G401 (cell line): ENCODE measurements at places on chromosomes 2 and 18.

- no peak for DNase-seq
Observed at GRCh38 chr2:70664525-70664924, 103.5 kb downstream of the ADD2 start.

GRCh38 chr2:152336854-152337510 lies 2.0 kb downstream of the FMNL2 start:
- DNase-seq = peak; percentile 81

DNA sequence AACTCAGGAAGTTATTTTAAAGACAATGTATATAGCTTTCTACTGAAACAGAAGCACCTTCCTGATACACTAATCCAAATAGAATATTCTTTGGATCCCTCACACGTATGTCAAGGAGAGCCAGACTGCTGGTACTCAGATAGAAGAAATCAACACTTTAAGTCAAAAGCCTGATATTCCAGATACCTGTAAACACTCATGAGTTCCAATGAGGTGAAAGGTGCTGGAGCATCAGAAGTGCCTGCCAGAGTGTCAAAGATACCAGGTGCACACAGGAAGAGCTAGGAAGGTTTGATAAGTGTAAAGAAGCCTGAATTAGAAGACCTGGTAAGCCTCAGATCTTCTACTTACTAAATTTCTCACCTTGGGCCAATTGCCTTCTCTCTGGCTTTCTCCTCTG lies 226.3 kb upstream of the SP5 start:
- DNase-seq = no peak

DNA sequence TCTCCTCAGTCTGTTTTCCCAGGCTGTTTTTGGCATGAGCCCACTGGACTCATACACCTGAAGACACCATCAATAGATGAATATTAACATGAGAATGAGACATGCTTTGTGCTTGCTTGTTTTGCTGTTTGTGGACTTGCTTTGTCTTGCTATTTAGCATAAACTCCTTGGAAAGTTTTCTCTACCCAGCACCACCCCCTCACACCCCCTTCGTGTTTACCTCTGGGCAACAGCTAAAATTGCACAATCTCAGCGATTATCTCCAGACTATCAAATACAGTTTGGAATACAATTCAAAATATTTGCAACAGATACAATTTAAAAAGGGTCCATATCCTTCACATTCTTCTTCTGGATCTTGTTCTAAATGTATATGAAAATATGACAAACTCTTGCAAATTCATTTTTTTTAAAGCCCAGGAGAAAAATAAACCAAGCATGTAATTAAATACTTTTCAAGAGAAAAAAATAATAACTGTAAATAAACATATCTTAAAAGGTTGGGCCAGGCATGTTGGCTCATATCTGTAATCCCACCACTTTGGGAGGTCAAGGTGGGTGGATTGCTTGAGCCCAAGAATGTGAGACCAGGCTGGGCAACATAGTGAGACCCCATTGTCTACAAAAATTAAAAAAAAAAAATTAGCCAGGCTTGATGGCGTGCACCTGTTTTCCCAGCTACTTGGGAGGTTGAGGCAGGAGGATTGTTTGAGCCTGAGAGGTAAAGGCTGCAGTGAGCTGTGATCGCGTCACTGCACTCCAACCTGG lies 32.3 kb upstream of the PMAIP1 start:
- DNase-seq = no peak

DNA sequence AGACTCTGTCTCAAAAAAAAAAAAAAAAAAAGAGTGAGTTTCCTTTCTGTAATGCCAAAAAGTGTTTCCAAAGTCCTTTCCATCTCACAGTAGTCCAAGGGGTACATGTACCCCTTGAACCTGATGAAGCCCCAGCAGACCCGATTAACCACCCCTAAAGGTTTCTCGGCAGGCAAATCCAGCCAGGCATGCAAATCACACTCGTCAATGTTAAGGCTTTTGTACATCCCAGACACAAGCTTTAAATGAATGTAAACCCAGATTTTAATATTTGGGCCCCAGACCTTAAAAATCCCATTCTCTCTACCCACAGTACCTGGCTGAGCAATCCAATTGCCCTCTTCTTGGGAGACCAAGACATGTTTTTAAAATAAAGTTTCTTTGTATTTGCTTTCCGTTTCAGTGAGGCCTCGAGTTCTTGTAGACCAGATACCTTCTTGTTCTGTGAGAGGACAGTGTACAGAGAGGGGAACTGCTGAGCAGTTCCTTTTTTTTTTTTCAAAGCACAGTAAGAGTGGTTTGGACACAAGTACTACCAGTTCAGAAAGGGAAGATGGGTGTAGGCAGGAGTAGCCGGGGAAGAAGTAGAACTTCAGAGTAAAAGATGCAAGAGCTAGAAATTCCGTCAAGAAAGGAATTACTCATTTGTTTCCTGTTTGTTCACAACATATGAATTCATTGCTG lies at the start of gene NLRC4:
Gene NLRC4 (minus strand): TSS at position 465 of the 684 bp plus-strand sequence. CDS start 8,111 bp downstream, outside the sequence.
- no peak for DNase-seq

GRCh38 chr2:170509452-170510193 lies 205.5 kb upstream of the SP5 start:
- no peak for DNase-seq

- no peak for DNase-seq
Observed at GRCh38 chr2:238030422-238031155, 30.2 kb upstream of the SCLY start.

DNA sequence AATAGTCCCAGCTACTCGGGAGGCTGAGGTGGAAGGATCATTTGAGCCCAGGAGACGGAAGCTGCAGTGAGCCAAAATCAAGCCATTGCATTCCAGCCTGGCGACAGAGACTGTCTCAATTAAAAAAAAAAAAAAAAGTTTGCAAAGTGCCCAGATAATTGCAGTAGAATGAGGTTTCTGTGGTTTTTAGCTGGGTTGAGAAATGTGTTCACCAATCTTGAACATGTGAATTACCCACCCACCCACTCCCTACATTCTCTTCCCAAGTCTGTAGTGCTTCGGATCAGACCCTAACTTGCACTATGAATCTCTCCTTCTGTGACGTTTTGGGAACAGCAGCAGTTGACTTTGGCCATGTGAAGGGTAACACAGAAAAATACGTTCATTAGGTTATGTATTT lies 247.3 kb downstream of the PTGR3 start:
- no peak for DNase-seq

GRCh38 chr18:76209597-76209996 lies 285.4 kb downstream of the ZNF516 start:
- no peak for DNase-seq

GRCh38 chr2:184178229-184178628 lies 420.1 kb upstream of the ZNF804A start:
- DNase-seq = no peak

DNA sequence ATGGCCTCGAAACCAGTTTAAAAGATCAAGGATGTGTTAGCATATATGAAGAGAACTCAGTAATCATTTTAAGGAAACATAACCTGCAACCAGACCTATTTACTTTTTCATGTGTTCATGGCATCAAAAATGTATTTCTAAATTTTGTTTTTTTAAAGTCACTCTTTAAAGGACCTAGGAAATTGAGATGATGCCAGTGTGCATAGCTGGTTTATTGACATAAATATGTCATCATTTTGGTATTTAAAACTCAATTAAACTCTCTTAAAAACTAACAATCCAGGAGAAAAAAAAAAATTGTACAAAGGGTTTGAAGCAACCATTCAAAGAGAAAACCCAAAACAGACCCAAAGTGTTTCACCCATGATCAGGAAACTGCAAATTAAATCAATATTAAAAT lies 198.9 kb upstream of the RND3 start:
- no peak for DNase-seq
